ENCODE measurements at places on chromosomes 11 and 22.

- DNase-seq = no peak
Measured at GRCh38 chr22:29574762-29575450, 6.0 kb downstream of the NIPSNAP1 start.

DNA sequence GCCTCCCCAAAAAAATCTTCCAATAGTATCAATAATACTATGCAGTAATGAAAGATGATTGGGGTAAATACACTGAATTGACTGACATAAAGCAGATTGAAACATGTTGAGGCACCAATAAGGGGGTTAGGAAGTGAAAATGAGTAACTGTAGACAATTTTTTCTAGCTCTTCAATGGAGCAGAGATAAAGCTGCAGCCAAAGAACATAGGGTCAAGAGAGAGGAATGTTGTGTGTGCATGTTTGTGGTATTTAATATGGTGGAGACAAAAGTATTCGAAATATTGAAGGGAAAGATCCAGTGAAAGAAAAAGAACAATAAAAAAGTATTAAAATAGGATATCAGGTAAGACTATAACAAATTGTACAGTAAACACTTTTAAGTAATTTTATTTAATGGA, 450.0 kb upstream of the CCDC179 start:
- no peak for DNase-seq

DNA sequence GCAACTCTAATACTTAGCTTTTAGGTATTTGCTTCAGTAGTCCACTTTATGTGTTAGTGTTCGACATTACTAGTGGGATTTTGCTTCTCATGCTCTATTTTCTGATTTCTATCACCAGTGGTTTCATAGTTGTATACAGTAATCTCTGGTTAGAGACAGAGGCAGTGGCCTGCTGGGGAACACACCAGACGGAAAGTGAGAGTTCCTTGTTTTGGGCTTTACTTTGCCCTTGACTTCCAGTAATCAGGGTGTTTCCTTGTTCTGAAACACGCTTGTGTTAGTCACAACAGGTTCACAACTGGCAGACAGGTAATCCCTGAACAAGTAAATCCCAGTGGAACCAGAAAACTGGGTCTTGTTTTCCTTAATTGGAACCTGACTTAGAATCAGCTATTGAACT, 56.0 kb downstream of the PACS1 start:
- DNase-seq = peak; percentile 56

DNA sequence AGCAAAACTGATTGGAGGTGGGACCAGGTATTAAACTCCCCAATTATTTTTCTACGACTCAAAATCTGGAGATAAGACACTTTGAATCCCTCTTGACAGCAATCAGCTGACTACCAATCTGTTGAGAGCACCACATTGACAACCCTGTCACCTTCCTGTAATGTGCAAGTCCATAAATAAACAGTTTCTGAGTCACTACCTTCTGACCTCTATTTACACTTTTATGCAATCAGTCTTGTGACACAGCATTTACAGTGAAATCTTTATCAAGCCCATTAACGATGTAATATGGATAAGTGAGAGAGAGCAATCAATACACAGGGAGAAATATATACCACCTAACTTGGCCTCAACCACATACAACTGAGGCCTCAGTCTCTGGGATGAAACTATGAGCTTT, 283.7 kb upstream of the ANO5 start:
- no peak for DNase-seq

GRCh38 chr11:78426845-78427244, 9.2 kb upstream of the GAB2 start:
- DNase-seq = no peak

DNA sequence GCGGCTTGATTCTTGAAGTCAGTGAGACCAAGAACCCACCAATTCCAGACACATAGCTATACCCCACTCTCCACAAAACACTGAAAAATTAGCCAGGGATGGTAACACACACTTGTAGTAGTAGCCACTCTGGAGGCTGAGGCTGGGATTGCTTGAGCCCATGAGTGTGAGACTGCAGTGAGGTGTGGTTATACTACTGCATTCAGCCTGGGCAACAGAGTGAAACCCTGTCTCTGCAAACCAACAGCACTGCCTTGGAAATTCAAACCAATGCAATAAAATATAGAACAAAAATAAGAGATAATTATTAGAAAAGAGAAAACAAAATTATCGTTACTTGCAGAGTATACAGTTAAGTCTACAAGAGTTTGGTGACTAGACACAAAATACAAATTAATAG, 20.2 kb upstream of the PRDM10 start:
- no peak for DNase-seq

DNA sequence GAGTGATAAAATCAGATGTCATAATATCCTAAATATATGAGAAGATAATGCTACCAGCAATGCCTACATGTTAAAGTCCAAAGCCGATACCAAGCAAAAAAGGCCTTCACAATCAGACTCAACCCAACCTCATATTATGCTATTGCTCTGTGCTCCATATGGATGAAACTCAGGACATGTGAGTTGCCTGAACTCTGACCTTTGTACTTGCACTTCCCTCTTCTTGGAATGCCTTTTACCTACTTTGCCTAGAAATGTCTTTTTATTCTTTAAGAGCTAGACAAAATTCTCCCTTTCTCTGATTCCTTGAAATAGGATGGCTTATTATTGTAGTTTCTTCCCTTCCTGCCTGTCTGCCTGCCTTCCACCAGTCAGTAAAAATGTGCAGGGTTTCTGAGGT, 954.7 kb upstream of the CCDC90B start:
- DNase-seq = no peak

GRCh38 chr22:32796865-32797573, 4.5 kb upstream of the TIMP3 start:
- no peak for DNase-seq

DNA sequence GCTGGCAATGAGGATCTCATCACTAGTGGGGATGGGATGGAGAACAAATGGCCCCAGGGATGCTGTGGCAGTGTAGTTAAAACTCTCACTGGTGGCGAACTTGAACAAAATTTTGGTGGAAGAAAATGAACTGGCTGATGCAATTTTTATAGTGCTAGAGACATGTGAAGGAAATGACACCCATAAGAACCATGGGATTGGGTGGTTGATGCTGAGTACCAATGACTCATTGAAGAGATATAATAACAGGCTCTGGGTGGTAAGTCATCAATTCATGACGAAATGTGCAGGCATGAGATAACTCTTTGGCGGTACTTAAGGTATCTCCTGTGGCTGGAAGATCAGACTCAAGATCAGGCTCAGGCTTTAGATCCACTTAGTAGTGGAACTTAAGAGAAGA, 172.9 kb upstream of the DDI1 start:
- no peak for DNase-seq

DNA sequence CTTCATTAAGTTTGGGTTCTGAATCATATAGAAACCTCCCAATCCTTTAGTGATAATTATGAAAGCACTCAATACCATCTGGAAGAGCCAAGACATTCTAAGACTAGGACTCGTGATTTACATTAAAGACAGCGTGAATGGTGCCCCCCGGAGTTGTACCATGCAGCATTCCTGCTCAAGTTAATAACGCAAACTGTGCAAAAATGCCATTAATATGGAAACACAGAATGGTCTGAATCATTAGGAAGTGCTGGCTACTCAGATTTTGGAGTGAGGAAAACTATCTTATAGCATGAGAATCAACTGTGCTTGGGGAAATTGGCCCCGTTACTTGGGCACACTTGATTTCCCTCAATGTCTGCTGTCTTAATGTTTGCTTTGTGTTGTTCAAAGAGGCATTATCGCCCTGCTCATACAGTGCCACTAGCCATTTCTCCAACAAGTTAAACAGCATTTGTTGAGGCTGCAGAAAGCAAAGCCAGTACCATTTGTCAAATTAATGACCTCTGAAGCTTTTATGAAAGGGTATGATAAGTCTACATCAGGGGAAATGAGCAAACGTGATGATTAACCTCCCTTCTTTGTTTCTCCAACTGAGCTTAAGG, 18.5 kb upstream of the TPH1 start:
- DNase-seq = no peak

DNA sequence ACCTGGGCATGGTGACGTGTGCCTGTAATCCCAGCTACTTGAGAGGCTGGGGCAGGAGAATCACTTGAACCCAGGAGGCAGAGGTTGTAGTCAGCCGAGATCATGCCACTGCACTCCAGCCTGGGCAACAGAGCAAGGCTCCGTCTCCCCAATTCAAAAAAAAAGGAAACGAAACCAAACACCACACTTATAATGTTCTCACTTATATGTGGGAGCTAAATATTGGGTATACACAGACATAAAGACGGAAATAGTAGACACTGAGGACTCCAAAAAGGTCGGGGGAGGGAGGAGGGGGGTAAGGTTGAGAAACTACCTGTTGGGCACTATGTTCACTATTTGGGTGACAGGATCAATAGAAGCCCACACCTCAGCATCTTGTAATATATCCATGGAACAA, 94.3 kb downstream of the GAB2 start:
- no peak for DNase-seq

DNA sequence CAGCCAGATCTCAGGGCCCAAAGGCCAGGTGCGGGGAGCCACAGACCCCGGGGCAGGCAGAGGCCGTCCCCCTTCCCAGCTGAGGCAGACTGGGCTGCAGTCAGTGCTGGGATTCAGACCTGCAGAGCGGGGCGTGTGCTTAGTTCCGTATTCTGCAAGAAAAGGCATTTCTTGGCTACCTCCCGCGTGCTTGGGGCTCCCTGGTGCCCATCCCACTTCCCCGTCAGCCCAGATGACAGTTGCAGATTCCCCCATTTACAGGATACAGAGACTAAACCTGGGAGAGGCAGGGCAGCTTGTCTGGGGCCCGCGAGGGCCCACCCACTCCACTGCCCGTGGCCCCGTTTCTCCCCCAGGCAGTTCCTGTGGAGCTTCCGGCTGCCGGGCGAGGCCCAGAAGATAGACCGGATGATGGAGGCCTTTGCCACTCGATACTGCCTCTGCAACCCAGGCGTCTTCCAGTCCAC, 18.3 kb downstream of the CYTH4 start:
- peak; percentile 35 for DNase-seq

- no peak for DNase-seq
Measured at GRCh38 chr11:78386215-78386941, 31.2 kb downstream of the GAB2 start.

DNA sequence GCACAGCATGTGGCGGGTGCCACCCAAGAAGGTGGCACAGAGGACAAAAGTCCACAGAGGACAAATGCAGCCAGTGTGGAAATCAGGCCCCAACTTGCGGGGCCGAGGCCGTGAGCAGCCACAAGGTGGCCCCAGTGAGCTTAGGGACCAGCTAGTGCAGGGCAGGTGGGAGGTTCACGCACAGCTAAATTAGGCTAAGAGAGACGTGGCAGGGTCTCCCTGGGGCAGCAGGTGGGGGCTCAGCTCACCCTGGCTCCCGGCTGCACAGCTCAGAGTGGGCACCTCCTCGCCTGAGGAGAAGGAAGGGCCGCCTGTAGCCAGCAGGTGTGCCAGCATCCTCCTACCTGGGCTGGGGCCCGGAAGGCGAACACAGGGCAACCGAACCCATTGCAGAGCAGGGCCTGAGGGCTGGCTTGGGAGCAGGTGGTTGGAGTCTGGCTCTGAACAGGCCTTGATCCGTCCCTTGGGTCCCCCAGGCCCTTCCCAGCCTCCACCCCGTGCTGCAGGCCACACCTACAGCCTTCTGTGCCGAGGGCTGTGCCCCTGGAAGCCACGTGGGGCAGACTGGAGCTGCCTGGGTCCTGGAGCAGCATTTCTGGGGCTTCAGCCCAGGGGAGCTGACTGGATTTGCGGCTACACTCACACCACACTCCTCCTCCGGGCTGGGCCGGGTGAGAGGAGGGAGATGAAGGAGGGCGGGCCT, 26.1 kb upstream of the CELSR1 start:
- peak; percentile 72 for DNase-seq

DNA sequence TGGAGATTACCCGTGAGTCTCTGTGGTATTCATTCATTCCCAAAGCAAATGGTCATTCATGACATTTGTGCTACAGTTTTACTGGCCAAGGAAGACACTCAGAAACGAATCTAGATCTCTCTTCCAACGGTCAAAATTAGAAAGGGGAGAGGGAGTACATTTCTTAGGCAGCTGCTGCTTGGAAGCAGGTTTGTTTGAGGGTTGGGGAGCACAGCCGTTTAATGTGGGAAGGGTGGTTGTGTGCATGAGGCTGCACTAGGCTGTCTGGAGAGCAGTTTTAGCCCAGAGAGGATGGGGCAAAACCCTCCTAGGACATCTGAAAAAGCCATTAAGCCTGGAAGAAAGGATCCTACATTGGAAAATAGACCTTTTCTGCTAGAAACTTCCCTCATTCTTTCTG, 29.7 kb upstream of the TIMP3 start:
- no peak for DNase-seq

DNA sequence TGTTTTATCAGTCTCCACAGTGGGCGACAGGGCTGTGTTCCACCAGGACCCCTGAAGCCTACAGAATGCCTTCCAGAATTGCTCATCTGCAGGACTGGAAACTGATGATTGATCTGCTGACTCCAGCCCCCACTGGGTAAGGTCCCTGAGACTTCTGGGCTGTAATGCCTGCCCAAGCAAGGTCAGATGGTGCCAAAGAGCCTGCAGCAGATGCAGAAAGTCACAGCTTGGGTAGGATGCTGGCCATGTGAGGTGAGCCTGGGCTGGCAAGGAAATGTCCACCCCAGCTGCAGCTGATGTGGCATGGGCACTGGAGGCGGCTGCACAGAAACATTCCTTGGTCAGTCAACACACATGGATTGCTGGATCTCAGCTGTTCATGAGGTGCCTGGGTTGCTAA, 30.9 kb downstream of the LRRC32 start:
- no peak for DNase-seq

DNA sequence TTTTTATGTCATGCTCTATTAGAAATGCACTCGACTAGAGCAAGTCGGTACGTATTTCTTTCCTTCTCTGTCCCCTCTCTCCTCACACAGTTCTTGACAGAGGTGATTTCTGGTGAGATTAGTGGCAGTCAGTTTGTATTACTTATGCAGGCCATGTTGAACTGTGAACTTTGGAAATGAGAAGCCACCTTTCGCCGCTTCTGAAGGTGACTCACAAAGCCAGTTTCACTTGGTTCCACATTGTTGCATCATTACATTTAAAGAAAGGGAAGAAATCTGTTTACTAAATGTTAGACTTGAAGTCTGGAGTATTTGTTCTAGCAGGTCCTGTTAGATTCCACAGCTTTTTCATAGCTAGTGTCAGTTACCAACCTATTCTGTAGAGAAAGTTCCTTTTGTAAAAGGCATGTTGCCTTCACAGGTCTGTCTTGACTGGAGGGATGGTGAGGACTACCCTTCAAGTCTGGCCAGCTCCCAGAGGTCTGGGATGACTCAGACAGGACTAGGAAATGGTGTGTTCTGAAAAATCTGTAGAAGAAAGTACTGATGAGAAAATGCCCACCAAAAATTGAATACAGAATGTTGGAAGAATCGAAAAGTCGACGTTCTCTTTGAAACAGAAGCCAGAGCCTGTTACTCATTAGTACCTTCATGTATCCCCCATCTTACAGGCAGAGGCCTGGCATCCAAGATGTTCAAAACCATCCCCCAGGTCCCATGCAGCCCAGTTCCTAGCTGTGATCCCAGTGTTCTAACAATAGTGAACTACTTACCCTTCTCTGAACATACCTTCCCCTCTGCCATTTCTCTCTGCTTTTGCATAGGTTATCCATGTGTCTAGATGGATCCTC, 181.4 kb downstream of the DBX1 start:
- DNase-seq = peak; percentile 12

GRCh38 chr11:3853899-3854659, 1.4 kb upstream of the STIM1 start:
- DNase-seq = peak; percentile 17

Measured in T-helper 2 cell (primary cell).